Ascending aorta (tissue), 2 donors: ENCODE measurements at places on chromosomes 11 and 22.

DNA sequence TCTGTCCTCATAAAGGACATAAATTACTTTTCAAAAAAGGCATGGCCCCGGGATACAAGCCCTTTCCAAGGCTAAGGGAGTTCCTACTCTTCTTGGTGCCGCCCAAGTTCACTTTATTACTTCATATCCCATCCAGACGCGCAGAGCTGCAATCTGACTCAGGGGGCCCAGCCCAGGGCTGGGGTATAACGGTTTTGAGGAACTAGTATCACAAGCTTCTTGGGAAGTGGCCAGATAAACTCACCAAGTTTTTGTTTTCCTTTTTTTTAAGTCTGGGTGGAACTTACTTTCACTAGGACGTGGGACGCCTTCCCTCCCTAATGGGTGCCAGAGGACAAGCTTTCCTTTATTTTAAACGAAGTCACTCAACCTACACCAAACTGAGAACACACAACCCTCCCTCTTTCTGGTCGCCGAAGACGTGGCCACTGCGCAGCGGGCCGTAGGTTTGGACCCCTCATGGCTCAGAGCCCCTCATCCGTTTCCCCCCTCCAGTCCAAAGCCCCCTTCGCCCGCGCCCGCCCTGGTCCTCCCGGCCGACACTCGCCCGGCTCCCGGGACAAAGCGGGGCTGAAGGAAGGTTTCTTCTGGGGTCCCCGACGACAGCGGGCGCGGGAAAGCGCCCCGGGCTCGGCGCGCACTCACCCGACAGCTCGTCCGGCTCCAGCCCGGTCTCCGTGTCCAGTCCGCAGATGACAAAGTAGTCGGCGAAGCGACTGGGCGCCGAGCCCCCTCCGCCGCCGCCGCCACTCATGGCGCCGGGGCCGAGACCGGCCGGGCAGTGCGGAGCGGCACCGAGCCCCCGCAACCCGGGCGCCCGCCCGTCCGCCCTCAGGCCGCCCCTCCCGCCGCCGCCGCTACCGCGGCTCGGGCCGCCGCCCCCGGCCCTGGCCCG, 587 bp downstream of the DENND5A start:
- H3K4me1 ChIP-seq: peaks cover 22% of the 10 kb centered on the region
- H3K36me3 ChIP-seq: no peaks in the 10 kb centered on the region
- DNase-seq: peak; percentile 87
- peak overlapping the region; percentile 96 for H3K27ac ChIP-seq

DNA sequence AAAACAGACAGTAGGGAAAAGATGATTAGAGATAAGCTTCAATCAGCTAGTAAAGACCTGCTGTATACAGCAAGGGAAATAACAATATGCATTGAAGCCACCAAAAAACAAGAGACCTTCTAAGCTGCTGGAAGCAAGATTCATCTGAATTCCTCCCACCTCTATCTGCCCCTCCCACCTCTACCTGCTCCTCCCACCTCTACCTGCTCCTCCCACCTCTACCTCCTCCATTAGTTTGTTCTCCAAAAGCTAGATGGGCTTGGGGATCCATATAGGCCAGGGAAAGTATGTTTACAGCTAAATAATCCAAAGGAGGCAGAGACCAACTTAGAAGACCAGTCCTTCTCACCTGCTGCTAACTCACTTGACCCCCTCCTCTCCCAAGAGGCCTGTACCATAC, 33.2 kb downstream of the PAK1 start:
- H3K27ac ChIP-seq: no peak overlapping the region
- no peak overlapping the region for H3K4me3 ChIP-seq
- H3K27me3 ChIP-seq: no peaks in the 10 kb centered on the region
- no peaks in the 10 kb centered on the region for H3K4me1 ChIP-seq
- H3K36me3 ChIP-seq: no peaks in the 10 kb centered on the region

- H3K36me3 ChIP-seq: peaks cover 21% of the 10 kb centered on the region
- no peak overlapping the region for H3K27ac ChIP-seq
- no peaks in the 10 kb centered on the region for H3K4me1 ChIP-seq
- H3K27me3 ChIP-seq: no peaks in the 10 kb centered on the region
- H3K4me3 ChIP-seq: no peak overlapping the region
- DNase-seq: no peak
These were observed 17.2 kb upstream of the OR5B21 start for GRCh38 chr11:58525037-58525614.

GRCh38 chr11:57432714-57433163, 5.8 kb upstream of the SLC43A3 start:
- H3K27ac ChIP-seq: no peak overlapping the region
- peaks cover 8% of the 10 kb centered on the region for H3K4me1 ChIP-seq
- DNase-seq: no peak
- no peaks in the 10 kb centered on the region for H3K27me3 ChIP-seq

- peaks cover 55% of the 10 kb centered on the region for H3K4me1 ChIP-seq
- no peaks in the 10 kb centered on the region for H3K27me3 ChIP-seq
- DNase-seq: no peak
- H3K4me3 ChIP-seq: no peak overlapping the region
- H3K27ac ChIP-seq: no peak overlapping the region
- H3K36me3 ChIP-seq: no peaks in the 10 kb centered on the region
These were observed 83.7 kb downstream of the MAML2 start for GRCh38 chr11:96259134-96259830.

- no peak for DNase-seq
- H3K4me1 ChIP-seq: no peaks in the 10 kb centered on the region
- H3K27ac ChIP-seq: no peak overlapping the region
These were observed 114.2 kb downstream of the CACNA1I start for GRCh38 chr22:39684702-39685281.

DNA sequence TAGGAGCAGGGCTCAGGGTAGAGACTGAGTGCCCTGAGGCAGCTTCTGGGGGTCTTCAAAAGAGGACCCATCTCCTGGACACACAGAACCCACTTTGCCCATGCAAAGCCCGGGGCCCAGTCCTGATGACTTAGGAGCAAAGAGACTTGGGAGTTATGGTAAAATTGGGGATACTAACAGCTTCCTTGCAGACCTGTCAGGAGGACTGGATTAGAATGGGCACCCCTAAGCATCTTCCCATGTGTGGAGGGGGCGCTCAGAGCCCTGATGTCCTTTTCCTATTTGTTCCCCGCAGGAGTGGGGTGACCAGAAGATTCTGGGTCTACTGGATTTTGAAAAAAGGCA, 100.0 kb downstream of the WNT7B start:
- H3K36me3 ChIP-seq: no peaks in the 10 kb centered on the region
- no peak for DNase-seq
- H3K27ac ChIP-seq: no peak overlapping the region

GRCh38 chr11:15705891-15706290, 591.2 kb downstream of the INSC start:
- DNase-seq: no peak
- H3K27me3 ChIP-seq: no peaks in the 10 kb centered on the region
- no peak overlapping the region for H3K27ac ChIP-seq
- H3K4me3 ChIP-seq: no peak overlapping the region
- no peaks in the 10 kb centered on the region for H3K36me3 ChIP-seq

DNA sequence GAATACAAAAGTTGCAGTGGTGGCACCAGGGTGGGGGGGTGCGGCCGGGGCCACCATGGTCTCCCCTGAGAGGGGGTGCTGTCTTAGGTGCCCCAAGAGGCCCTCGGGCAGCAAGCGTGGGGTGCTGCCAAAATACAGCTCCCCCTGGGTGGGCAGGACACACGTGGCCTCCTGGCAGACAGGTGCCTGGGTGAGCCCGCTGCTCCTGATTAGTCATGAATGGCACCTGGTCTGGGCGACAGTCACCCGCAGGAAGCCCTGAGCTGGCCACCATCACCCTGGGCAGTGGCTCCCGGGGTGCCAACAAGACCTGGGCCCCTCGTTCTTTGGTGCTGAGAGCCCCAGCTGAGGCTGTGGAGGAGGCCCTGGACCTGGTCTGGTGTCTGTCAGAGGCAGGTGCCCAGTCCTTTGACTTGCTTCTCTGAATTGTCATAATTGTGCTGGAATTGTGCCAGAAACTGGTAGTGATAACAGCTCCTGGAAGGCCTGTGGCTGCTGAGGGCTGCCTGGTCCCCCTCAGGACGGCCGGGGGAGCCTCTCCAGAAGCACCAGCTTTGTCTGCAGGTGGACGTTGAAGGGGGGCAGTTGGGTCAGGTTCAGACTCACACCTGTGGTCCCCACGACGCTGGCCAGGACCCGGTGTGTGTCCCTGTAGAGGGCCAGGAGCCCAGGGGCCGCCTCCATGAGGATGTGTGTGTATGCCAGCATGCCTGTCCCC, 14.8 kb downstream of the ALG12 start:
- H3K4me1 ChIP-seq: no peaks in the 10 kb centered on the region
- H3K27me3 ChIP-seq: no peaks in the 10 kb centered on the region
- peaks cover 81% of the 10 kb centered on the region for H3K36me3 ChIP-seq
- no peak overlapping the region for H3K4me3 ChIP-seq
- no peak for DNase-seq

DNA sequence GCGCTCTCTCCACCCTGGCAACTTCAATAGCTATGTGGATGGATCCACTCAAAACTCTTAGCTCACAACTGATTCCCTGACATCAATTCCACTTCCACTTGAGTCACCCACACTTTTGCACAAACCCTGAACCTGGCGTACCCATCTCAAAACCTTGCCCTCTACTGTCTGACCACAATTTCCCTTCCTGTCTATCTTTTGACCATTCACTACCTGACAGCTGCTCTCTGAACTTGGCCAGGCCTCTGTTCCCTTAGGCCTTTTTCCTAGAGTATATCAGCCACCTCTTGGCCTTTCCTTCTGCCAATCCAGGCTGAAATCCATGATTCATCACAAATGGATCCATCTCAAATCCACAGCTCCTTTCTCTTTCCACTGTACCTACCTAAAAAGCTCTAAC, 106.0 kb downstream of the RPL27A start:
- no peaks in the 10 kb centered on the region for H3K36me3 ChIP-seq
- H3K4me3 ChIP-seq: no peak overlapping the region
- H3K27me3 ChIP-seq: no peaks in the 10 kb centered on the region
- peaks cover 10% of the 10 kb centered on the region for H3K4me1 ChIP-seq
- DNase-seq: no peak

DNA sequence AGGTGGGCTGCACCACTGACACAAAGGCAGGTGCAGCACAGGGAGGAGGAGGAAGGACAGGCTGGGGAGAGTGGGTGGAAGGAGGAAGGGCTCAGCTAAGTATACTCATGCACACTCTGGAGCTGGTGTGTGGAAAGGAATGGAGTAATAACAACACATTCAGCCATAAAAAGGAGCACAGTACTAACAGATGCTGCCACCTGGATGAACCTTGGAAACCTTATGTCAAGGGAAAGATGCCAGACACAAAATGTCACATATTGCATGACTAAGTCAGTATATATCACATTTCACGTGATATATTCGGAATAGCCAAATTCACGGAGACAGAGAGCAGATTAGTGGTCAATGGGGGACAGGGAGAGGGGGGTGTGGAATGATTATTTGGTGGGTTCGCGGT, 389.6 kb upstream of the SYN3 start:
- H3K4me3 ChIP-seq: no peak overlapping the region
- no peak for DNase-seq
- H3K4me1 ChIP-seq: no peaks in the 10 kb centered on the region

GRCh38 chr22:38228873-38229740, 27.3 kb downstream of the MAFF start:
- DNase-seq: peak; percentile 81
- H3K4me1 ChIP-seq: peaks cover 11% of the 10 kb centered on the region
- no peaks in the 10 kb centered on the region for H3K27me3 ChIP-seq
- H3K36me3 ChIP-seq: peaks cover 80% of the 10 kb centered on the region
- H3K27ac ChIP-seq: peak overlapping the region; percentile 69
- no peak overlapping the region for H3K4me3 ChIP-seq

DNA sequence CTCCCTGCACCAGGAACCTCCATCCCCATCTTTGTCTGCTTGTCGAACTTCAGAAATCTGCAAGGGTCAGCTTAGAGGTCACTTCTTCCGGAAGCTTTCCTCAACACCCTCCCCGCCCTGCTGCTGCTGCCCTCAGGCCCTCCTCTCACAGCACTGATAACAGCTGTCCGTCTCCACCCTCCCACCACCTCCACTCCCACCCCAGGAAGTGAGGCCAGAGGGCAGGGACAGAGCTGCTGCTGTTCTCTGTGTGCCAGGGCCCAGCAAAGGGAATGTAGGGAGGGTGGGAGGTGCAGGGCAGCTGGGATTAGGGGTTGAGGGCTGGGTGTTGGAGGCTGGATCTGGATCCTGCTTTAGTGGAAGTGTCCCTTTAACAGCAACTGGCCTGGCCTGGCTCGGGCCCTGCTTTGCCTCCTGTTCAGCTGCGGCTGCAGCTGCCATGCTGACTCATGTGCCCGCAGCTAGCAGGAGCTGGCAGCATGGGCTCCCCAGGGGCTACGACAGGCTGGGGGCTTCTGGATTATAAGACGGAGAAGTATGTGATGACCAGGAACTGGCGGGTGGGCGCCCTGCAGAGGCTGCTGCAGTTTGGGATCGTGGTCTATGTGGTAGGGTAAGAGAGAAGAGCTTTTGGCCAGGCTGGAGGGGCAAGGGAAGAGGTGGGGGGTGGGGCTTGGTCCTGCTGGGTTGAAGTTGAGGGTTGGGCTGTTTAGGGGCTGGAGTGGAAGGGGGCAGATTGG, at the start of gene P2RX6:
TSS of gene P2RX6 (plus strand) at position 440 of the 740 bp plus-strand sequence. CDS start at position 450, 10 bp downstream.
- peak within 1 kb of the TSS; percentile 68 for H3K27ac ChIP-seq
- H3K4me1 ChIP-seq: peaks cover 10% of the 10 kb centered on the region
- DNase-seq: peak; percentile 76
- no peaks in the 10 kb centered on the region for H3K36me3 ChIP-seq
- peak within 1 kb of the TSS; percentile 59 for H3K4me3 ChIP-seq

GRCh38 chr11:95284057-95285052, 53.4 kb upstream of the SESN3 start:
- H3K36me3 ChIP-seq: no peaks in the 10 kb centered on the region
- DNase-seq: no peak
- peaks cover 4% of the 10 kb centered on the region for H3K4me1 ChIP-seq
- no peak overlapping the region for H3K27ac ChIP-seq

GRCh38 chr11:75189911-75190310, 39.0 kb downstream of the SLCO2B1 start:
- no peak overlapping the region for H3K4me3 ChIP-seq
- H3K27ac ChIP-seq: no peak overlapping the region
- no peaks in the 10 kb centered on the region for H3K36me3 ChIP-seq
- DNase-seq: no peak
- no peaks in the 10 kb centered on the region for H3K27me3 ChIP-seq
- no peaks in the 10 kb centered on the region for H3K4me1 ChIP-seq

DNA sequence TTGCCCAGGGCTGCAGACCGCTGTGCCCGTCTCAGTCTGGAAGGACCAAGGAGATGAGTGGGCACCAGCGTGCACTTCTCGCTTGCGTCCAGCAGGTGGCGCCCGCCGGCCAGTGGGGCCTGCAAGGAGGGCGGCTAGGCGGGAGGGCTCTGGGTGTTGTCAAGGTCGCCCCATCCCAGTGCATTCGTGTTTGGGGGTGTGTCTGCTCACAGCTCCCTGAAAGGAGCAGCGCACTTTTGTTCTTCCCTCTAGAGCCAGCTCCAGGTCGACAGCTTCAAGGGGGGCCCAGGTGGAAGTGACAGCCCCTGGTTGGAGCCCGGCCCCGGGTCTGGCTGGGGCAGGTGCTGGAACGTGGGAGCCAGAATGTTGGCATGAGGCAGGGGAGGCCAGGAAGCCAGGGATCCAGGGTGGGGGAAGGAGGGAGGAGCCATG, 23.4 kb upstream of the MPPED1 start:
- no peaks in the 10 kb centered on the region for H3K27me3 ChIP-seq
- DNase-seq: peak; percentile 79
- H3K4me3 ChIP-seq: no peak overlapping the region
